ENCODE measurements at places on chromosomes 1 and 21.
A peak's percentile ranks its signal among the peaks of the same experiment; 100 is the strongest.

- DNase-seq = no peak
Observed at GRCh38 chr1:109717729-109718128, 5.7 kb downstream of the GSTM5 start.

DNA sequence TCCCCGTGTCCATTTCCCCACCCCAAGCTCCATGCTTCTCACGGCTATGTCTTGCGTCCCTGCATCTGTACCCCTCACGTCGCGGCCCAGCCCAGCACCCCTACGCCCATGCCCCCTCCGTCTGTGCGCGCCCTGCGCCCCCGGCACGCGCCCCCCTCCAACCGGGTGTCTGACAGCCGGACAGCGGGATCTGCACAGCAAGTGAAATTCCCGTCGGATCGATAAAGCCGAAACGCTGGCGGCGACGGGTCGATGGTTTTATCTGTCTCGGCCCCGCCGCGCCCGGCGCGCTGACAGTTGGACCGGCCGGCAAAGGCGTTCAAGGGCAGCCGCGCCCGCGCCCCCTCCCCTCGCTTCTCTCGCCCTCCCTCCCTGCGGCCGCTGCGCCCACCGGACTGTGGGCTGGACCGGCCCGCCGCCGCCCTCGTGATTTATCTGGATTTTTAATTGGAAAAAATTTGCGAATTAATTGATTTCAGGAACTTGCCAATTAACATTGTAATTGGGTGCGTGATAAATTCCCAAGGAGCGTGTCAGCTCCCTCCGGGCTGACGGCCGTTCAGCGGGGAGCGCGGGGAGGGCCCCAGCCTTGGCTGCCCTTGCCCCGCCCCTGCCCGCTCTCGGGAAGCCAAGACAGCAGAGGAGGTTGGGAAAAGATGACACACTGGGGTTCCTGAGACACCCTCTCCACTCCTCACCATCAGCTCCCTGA lies 57.1 kb downstream of the TMEM53 start:
- DNase-seq = no peak

DNA sequence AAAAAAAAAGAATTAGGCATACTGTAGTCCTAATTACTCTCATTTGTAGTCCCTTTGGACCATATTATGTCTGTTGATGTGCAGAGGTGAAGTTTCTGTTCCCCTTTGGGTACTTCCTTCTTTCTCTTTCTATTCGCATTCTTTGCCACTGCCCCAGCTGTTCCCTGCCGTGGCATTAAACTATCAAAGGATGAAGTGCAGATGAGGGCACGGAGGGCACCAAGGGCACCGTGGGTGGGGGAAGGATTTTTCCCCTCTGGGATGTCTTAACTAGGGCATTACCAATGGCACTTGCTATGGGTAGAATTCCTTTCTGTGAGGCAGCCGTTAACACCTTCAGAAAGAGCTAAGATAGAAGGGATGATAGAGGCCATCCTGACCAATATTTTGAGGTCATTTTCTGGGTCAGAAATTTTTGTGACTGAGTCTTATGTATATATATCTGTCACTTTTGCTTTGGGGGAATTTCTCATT lies 4.9 kb upstream of the MAPKAPK2 start:
- peak; percentile 76 for DNase-seq

GRCh38 chr1:153242160-153242559 lies 17.3 kb upstream of the LORICRIN start:
- DNase-seq = no peak

GRCh38 chr1:25664357-25665199 lies 48.0 kb downstream of the MAN1C1 start:
- DNase-seq = no peak

- no peak for DNase-seq
Observed at GRCh38 chr1:157512036-157512969, 40.0 kb downstream of the FCRL5 start.

DNA sequence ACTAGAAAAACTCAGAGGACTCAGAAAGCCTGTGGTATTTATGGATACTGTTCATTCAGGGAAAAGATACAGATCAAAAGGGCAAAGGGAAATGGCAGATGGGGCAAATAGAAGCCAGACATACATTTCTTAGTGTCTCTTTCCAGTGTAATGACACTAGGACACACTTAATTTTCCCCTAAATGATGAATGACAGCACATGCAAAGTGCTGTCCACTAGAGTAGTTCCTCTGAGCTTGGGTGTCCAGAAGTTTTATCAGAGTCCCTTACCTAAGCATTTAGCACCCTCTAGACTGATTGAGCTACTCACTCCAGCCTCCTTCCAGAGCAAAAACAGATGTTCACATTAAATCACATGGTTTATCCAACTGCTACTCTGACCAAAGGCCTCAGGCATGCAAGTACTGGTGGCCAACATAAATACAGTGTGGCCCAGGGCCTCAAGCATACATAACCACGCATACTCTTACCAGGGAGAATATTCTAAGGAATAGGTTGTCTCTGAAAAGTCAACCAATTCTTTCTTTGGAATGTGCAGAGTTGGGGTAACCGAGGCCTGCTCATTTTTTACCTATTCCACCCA lies 166.9 kb downstream of the NCAM2 start:
- DNase-seq = no peak

- no peak for DNase-seq
Observed at GRCh38 chr21:27362249-27362648, 395.4 kb upstream of the ADAMTS5 start.

- DNase-seq = no peak
Observed at GRCh38 chr21:44017601-44018000, 5.5 kb downstream of the TRAPPC10 start.

DNA sequence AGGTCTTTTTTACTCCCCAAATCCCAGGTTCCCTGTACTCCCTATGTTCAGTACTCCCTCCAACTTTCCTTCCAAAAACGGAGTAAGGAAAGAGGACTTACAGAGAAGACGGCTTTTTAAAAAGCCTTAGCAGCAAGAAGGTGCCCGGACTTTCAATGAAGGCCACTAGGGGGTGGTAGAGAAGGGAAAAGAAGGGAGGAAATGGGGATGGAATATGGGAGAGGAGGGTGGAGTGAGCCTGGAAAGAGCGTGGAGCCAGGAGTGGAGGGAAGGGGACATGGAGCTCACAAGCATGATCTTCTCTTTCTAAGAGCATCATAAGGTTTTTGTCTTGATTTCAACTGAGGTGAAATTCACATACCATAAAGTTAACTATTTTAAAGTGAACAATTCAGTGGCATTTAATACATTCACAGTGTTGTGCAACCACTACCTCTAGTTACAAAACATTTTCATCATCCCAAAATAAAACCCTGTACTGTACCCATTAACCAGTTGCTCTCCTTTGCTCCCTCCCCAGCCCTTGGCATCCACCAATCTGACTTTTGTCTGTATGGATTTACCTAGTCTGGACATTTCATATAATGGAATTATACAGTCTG lies 129.9 kb downstream of the ZNF281 start:
- peak; percentile 42 for DNase-seq

DNA sequence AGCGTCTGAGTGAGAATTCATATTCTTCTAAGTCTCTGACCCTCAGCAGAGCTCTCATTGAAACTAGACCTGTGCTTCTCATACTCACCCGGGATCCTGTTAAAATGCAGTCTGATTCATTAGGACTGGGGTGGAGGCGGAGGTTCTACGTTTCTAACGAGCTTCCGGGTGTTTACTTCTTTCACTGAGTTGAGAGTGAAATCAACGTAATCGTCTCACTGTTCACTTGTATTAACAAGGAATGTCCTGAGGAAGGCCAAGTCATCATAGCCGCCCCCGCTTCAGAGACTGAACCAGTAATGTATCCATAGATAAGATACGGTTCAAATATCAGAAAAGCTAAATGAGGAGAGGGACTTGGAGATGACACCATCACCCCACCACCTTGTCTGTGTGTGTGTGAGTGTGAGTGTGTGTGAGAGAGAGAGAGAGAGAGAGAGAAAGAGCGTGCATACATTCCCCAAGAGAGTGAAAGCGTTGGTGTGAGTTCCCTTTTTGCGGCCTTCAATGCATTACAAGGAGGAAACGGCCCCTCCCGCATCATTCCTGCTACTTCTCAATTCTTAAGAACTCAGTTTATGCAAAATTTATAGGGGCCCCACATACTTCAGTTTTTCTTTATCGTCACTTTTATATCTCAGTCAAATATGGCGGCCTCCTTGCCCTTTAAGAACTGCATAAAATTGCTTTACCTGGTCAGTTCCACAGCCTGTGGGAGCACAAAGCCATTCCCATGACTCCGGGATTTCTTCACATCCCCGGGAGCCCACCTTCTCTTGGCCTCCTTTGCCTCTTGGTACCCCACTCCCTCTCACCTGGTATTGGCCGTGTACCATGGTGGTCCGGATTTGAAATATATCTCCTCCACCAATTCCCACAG lies 19.8 kb downstream of the KMO start:
- DNase-seq = peak; percentile 95

DNA sequence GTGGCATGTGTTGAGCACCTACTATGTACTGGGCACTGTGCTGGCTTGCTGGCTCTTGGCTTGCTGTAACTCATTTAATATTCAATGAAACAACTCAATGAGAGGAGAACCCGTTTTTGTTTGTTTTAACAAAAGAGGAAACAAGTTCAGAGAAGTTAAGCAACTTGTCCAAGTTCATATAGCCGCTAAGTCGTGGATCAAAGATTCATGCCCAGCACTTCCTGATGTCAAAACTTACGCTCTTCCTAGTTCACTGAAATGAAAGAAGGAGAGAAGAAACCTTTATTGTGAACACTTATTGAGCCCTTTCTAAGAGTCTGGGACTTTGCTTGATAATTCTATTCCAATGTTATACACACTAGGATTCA lies 475.9 kb downstream of the PTPRU start:
- peak; percentile 80 for DNase-seq

DNA sequence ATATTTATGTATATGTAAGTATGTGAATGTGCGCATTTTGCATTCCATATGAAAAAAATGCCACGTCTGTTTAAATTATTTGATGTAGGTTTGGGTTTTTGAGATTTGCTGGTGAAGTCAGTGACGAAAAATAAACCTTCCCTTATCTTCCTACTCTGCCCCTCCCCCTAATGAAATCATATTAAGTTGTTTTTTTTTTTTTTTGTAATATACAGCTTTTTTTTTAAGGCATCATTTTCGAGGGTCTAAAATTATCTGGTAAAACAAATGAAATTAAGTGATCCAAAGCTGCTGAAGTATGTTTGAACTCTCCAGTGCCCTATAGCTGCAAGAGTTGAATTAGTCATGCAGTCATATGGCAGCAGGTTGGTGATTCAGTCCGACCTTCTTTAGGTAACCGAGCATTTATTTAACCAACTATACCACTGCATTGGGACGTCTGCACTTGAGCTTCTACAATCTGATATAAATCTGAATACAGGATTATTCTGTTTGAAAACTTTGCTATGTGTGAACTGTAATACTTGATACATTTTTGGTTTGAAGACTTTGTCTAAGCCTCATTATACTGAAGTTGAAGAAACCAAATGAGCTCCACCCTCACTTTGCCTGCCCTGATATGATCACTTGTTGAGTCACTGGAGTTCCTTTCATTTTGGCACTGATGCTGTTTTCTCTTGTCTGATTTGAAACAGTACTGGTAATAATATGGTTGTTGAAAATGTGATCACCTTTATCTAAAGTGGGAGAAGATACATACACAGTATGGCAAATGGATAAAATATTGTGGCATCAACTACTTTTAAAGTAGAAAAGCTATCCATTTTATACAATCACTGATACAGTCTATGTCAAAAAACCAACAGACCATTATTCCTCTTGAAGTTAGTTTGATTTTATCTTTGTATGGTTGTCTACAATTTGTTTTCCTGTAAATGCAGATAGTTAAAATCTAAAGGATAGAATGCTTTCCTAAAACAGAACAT lies 11.7 kb downstream of the PDIK1L start:
- peak; percentile 28 for DNase-seq

- DNase-seq = no peak
Observed at GRCh38 chr1:61887076-61887867, 145.0 kb downstream of the PATJ start.

- DNase-seq = no peak
Observed at GRCh38 chr1:40014812-40015594, 25.5 kb upstream of the CAP1 start.

GRCh38 chr21:25885880-25886279 lies 151.1 kb downstream of the GABPA start:
- DNase-seq = no peak

- DNase-seq = peak; percentile 76
Observed at GRCh38 chr1:47388891-47389238, 27.2 kb upstream of the FOXE3 start.

DNA sequence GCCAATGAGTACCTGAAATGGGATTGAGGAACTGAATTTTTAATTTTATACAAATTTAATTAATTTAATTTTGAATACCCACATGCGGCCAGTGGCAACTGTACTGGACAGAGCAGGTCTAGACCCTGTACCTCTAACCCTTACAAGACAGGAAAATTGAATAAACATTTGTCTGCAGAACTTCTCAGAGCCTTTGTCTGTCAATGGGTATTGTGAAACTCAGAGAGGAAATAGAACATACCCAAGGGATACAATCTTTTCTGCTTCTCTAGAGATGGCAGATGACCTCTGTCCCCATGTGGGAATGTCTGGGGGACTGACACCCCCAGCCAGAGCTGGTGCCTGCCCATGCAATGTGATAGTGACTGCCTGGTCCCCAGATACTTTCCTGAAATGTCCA lies 220.6 kb downstream of the TM2D1 start:
- no peak for DNase-seq

GRCh38 chr1:154923695-154924094 lies 12.8 kb downstream of the PMVK start:
- no peak for DNase-seq

Measured in inflammatory macrophage (primary cell).